ENCODE measurements at places on chromosomes 16 and 17. TPM values are rescaled to one million over a fixed set of nuclear protein-coding genes. Genes with fewer than 3 reads are reported as not detected.

- no peak for DNase-seq
- peaks cover 7% of the 10 kb centered on the region for H3K27me3 ChIP-seq
- H3K27ac ChIP-seq = peak overlapping the region; percentile 5
- no peak overlapping the region for H3K4me3 ChIP-seq
- H3K4me1 ChIP-seq = peaks cover 23% of the 10 kb centered on the region
Observed at GRCh38 chr17:76531486-76532038, 5.9 kb downstream of the CYGB start.

DNA sequence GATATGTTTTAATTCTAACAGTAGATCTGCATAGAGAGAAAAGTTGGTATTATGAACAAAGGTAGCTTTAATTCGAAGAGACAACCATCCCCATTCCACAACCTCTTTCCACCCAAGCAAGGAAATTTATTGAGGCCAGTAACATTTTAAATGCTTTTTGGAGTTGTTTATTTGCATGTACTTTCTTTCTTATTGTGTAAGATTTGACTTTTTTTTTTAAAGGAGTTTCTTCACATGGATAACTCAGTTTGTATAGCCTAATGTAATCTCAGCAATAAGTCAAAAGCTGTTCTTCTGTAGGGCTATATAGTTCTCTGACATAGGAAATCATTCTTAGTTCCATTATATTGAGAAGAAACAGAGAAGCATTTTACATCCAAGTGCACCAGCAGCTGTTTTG is 163.3 kb downstream of the PRKCA start:
- H3K27ac ChIP-seq = no peak overlapping the region
- no peak for DNase-seq
- no peaks in the 10 kb centered on the region for H3K27me3 ChIP-seq
- no peaks in the 10 kb centered on the region for H3K4me1 ChIP-seq
- H3K4me3 ChIP-seq = no peak overlapping the region

DNA sequence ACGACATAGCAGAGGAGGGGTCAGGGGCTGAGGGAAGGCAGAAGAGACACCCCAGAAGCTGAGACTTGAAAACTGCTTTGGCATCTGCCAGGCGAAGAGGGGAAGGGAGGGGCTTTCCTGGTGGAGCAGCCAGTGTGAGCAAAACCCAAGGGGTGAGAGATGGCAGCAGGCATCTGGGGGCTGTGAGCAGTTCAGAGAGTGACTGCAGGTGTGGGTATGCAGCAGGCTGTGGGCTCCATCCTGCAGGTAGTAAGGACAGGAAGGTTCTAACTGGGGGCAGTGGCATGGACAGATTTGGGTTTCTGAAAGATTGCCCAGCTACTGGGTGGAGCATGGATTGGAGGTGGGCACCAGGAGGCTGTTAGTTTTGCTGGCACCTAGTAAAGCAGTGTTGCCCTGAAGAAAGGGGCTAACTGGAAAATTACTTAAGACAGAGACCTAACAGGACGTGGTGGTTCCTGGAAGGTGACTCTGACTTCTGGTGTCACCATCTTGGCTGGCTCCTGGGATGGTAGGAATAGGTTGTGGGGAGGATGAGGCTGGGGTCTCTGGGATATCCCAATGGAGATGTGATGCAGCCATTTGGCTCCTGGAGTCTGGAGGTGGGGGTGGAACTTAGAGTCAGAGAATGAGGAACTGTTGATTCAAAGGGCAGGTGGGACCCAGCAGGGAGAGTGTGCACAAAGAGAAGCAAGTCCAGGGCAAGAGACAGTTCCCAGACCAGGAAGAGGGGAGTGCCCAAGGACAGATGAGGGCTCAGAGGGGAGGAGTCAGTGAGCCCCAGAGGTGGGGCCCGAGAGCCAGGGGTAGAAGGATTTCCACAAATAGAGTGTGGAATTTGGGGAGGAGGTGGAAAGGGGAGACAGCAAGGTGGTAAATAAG is 11.2 kb downstream of the BCL7C start:
- no peak overlapping the region for H3K27ac ChIP-seq
- H3K4me3 ChIP-seq = no peak overlapping the region
- peaks cover 4% of the 10 kb centered on the region for H3K27me3 ChIP-seq
- no peak for DNase-seq

DNA sequence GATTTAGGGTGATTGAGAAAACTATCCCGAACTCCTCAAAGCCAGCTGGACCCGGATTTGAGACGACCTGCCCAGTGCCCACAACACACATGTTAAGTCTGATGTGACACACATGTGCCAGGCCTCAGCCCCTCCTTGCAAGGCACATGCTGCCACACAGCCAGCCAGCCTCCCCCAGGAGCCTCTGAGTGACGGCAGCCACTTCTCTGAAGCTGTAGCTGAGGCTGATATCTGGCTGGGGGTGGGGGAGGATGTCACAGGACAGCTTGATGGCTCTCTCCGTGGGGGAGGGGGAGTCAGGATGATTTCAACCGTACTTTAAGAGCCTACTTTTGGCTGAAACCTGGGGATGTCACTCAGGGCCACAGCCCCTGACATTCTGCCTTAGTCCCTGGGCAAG is 40.9 kb downstream of the SRCIN1 start:
- DNase-seq = peak; percentile 67
- H3K4me1 ChIP-seq = peaks cover 19% of the 10 kb centered on the region
- H3K27me3 ChIP-seq = peaks cover 33% of the 10 kb centered on the region
- peaks cover under 1% of the 10 kb centered on the region for H3K36me3 ChIP-seq
- no peak overlapping the region for H3K27ac ChIP-seq
- H3K4me3 ChIP-seq = peak overlapping the region; percentile 61

GRCh38 chr17:57980522-57980921 is 7.5 kb downstream of the VEZF1 start:
- H3K4me1 ChIP-seq = peaks cover 41% of the 10 kb centered on the region
- H3K36me3 ChIP-seq = no peaks in the 10 kb centered on the region
- H3K27ac ChIP-seq = no peak overlapping the region

DNA sequence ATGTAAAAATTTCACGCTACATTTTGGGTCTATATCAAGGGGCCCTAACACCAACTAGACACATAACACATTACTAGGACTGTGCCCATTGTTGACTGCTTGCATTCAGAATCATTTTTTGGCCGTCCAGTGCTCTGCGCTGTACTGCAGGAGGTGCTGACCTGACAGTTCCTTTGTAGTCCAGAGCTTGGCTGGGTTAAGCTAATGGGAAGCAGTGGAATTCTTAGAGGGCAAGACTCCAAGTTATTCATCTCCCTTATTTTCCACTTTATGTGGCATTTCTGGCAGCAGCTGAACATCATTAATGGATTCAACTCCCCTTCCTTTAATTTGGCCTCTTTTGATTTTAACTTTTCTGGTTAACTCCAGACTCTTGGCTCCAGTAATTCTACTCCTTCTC is 351.7 kb downstream of the CDH8 start:
- no peaks in the 10 kb centered on the region for H3K4me1 ChIP-seq
- no peak overlapping the region for H3K4me3 ChIP-seq
- H3K27me3 ChIP-seq = no peaks in the 10 kb centered on the region
- no peak overlapping the region for H3K27ac ChIP-seq
- H3K36me3 ChIP-seq = no peaks in the 10 kb centered on the region

DNA sequence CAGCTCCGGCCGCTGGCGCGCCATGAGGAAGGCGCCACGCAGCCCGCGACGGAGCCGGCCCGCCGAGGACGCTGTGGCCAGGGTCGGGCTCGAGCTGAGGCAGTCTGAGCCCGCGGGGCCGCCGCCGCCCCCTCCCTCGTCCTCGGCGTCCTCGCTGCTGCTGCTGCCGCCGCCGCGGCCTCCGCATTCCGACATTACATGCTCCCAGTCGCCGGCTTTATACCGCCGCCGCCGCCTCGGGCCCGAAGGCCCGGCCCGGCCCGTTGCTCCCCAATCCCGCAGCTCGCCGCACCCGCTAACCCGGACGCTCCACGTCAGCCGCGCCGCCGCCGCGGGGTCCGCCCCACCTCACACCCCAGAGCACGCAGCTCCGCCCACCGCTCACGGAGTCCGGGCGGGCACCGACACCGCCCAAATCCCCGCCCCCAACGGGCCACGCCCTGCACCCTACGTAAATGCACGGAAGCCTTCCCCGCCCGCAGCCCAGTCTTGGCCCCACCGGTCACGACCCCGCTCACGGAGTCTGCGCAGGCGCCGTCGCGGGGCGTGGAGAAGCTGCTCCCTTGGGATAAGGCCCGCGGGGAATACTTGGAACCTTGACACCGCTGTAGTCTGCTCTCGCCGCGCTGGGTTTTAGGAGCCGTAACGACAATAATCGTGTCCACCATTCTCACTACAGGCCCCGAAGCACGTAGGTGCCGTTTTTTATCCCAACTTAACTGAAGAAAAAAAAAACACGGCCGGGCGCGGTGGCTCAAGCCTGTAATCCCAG is at the start of gene TXNDC11:
Gene TXNDC11, minus strand, starts transcription at position 322 of the 772 bp plus-strand sequence. Its CDS starts 127 bp downstream, at position 195.
- peak within 1 kb of the TSS; percentile 80 for H3K27ac ChIP-seq
- no peaks in the 10 kb centered on the region for H3K36me3 ChIP-seq
- H3K4me3 ChIP-seq = peak within 1 kb of the TSS; percentile 96
- peaks cover 31% of the 10 kb centered on the region for H3K4me1 ChIP-seq
- H3K27me3 ChIP-seq = peaks cover 3% of the 10 kb centered on the region

The ABCA8 gene
- not detected for total RNA-seq

The C17orf67 gene
- not detected for total RNA-seq

- no peak for DNase-seq
- H3K36me3 ChIP-seq = no peaks in the 10 kb centered on the region
- H3K4me3 ChIP-seq = no peak overlapping the region
Observed at GRCh38 chr17:32813021-32813420, 63.9 kb downstream of the MYO1D start.

DNA sequence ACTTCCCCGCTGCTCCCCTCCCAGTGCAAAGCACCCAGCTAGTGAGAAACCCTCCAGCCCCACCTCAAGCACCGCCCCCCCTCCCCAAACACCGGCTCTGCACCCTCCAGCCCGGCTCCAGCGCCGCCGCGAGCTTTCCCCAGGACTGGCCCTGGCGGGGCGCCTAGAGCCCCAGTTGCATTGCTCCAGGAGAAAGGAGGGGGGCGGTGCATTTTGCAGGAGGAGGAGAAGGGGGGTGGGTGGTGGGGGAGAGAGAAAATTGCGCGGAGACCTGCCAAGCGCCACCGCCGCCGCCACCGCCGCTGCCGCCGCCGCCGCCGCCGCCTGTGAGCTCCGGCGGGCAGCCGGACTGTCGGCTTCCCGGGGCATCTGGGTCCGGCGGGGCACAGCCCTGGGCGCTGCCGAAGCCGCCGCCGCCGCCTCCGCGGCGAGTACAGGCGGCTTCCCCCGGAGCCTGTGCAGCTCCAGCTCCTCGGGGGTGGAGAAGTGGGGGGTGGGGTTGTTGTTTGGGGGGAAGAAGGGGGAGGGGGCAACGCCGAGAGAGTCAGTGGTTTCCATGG is 333 bp upstream of the NOG start:
- DNase-seq = peak; percentile 54
- peaks cover 18% of the 10 kb centered on the region for H3K27me3 ChIP-seq
- no peak overlapping the region for H3K27ac ChIP-seq
- no peaks in the 10 kb centered on the region for H3K36me3 ChIP-seq
- H3K4me3 ChIP-seq = peak overlapping the region; percentile 90
- H3K4me1 ChIP-seq = peaks cover 6% of the 10 kb centered on the region

GRCh38 chr17:68512960-68513474 is 787 bp downstream of the PRKAR1A start:
- H3K27ac ChIP-seq = peak overlapping the region; percentile 99
- peaks cover 17% of the 10 kb centered on the region for H3K27me3 ChIP-seq
- peak; percentile 28 for DNase-seq
- peaks cover 34% of the 10 kb centered on the region for H3K4me1 ChIP-seq
- H3K36me3 ChIP-seq = peaks cover 14% of the 10 kb centered on the region

GRCh38 chr16:56068816-56069215 is 122.5 kb upstream of the GNAO1 start:
- H3K4me1 ChIP-seq = peaks cover 18% of the 10 kb centered on the region
- H3K27ac ChIP-seq = no peak overlapping the region
- no peaks in the 10 kb centered on the region for H3K36me3 ChIP-seq
- no peak for DNase-seq

DNA sequence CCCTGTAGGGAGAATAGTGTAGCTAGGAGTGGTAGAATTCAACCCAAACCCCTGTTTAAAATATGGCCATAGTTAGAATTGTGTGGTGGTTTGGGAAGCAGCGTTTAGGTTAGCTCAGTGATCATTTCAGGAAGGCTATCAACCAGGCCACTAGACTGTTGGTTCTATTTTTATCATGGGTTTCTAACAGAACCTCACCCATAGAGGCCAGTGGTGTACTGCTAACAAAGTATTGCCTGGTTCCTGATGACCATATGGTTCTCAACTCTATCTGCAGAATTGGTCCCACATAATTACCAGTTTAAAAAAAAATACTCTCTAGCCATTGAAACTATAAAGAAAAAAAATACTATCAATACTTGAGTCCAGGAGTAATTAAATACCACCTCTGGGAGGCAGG is 70.5 kb upstream of the RASL10B start:
- no peaks in the 10 kb centered on the region for H3K36me3 ChIP-seq
- H3K4me1 ChIP-seq = no peaks in the 10 kb centered on the region
- peak overlapping the region; percentile 14 for H3K27ac ChIP-seq
- no peaks in the 10 kb centered on the region for H3K27me3 ChIP-seq

DNA sequence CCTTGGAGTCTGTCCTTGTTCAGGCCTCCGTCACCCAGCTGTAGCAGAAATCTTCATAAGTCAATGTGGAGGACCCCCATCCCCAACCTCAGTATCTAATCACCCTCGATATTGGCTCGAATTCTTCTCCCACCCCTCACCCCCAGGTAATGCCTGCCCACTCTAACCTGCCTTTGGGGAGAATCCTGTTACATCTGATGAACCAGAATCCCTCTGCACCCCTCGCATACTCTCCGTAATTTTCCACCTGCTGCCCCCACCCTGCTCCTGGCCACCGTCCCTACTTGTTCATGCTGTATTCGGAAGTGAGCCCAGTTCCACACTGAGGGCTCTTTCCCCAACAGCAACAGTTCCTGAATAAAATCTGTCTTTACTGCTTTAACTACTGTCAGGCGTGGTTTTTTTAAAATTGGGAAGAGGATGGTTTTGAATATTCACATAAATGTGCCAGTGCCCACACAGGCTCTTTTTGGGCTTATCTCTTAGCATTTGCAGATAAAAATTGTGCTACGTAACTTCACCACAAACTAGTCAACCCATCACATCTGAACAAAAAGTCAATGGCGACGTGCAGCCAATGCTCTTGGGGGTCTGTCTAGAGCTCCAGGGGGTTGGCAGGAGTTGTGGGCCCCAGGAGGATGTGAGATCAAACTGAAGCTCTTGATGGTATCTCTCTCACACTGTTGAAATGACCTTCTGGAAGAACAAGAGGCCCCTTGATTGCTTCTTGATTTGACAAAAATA is 73.7 kb downstream of the NETO2 start:
- no peak overlapping the region for H3K27ac ChIP-seq
- H3K27me3 ChIP-seq = no peaks in the 10 kb centered on the region

The ITGB3 gene
- total RNA-seq = not detected

The DRG2 gene
- 37.1 TPM for total RNA-seq

DNA sequence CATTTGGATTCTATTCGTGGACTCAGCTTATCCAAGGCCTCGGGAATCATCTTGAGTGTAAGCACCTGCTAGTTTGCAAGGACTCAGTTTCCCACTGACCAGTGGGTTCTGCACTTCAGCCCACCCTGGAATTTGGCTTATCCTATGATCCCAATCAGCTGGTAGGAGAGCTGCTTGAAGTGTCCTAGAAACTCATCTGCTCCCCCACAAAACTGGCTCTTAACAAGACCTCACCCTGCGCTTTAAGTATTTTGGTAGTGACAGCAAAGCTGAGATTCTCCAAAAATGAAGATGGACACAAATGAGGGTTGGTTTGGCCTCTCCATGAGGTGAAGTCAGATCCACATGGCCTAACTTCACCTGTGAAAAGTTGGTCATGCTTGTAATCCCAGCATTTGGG is 57.3 kb downstream of the NDE1 start:
- no peak overlapping the region for H3K4me3 ChIP-seq
- no peak for DNase-seq
- H3K27ac ChIP-seq = no peak overlapping the region
- H3K27me3 ChIP-seq = peaks cover 3% of the 10 kb centered on the region
- H3K4me1 ChIP-seq = no peaks in the 10 kb centered on the region
- no peaks in the 10 kb centered on the region for H3K36me3 ChIP-seq

- no peak overlapping the region for H3K4me3 ChIP-seq
- H3K4me1 ChIP-seq = peaks cover 7% of the 10 kb centered on the region
- H3K36me3 ChIP-seq = no peaks in the 10 kb centered on the region
- peaks cover 3% of the 10 kb centered on the region for H3K27me3 ChIP-seq
Observed at GRCh38 chr16:6407596-6407995, 925.0 kb upstream of the RBFOX1 start.

All from glutamatergic neuron (in vitro differentiated cells).